Naive thymus-derived CD4-positive, alpha-beta T cell (primary cell): ENCODE measurements at places on chromosomes 4 and X. TPM values are rescaled to one million over a fixed set of nuclear protein-coding genes. Genes with fewer than 3 reads are reported as not detected.
A peak's percentile ranks its signal among the peaks of the same experiment; 100 is the strongest.

DNA sequence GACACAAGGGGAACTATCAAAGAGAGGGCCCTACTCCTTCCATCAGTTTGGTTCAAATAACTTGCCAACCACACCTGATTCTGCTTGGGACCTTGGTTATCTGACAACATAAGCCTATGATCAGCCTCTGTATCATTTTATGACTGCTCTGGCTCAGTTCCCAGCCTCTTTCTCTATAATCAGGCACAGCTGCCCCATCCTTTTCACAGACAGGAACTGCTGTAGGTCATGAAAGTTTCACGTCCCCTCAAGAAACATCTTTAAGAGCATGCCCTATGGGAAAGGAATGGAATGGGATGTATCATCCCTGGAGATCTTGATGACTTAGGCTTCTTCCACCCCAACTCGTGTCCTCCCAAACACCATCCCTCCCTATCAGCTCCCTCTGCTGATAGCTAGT is 243.4 kb downstream of the AR start:
- no peaks in the 10 kb centered on the region for H3K4me1 ChIP-seq
- H3K4me3 ChIP-seq, result no peak overlapping the region
- no peak overlapping the region for H3K27ac ChIP-seq
- no peaks in the 10 kb centered on the region for H3K36me3 ChIP-seq
- H3K27me3 ChIP-seq, result no peaks in the 10 kb centered on the region

DNA sequence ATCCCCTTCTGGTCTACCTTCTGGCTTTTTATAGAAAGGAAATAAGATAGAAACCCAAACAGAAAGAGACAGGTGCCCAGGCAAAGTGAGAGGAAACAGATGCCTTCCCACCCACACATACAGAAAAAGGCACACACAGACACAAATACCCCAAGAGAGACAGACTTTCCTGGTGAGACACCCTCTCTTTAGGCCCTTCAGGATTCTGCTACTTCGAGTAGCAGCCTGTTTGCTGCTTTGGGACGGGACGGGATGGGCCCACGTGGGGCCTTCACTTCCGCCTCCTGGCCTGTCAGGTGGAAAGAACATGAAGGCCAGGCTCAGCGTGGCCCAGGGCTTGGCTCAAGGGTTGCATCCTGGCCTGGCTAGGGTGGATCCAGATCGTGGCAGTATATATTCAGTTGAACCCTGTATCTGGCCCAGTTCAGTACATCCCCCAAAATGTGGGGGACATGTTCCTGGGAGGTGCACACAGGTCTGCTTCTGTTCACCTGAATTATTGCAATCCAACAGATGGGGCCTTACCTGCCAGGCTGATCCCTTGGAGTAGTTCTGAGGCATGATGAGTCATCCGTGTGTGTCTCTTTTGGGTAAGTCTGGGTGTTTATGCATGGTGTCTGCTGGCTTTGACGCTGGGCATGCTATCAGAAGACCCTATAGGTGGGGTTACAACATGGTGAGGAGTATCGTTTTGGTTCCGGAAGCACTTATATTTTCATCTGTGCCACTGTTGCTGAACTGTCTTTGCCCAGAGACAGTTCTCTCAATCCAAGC is 2.4 kb downstream of the ZNF275 start:
- no peak for DNase-seq
- H3K4me1 ChIP-seq, result peaks cover 34% of the 10 kb centered on the region
- H3K27ac ChIP-seq, result peak overlapping the region; percentile 82
- H3K36me3 ChIP-seq, result no peaks in the 10 kb centered on the region
- no peaks in the 10 kb centered on the region for H3K27me3 ChIP-seq

DNA sequence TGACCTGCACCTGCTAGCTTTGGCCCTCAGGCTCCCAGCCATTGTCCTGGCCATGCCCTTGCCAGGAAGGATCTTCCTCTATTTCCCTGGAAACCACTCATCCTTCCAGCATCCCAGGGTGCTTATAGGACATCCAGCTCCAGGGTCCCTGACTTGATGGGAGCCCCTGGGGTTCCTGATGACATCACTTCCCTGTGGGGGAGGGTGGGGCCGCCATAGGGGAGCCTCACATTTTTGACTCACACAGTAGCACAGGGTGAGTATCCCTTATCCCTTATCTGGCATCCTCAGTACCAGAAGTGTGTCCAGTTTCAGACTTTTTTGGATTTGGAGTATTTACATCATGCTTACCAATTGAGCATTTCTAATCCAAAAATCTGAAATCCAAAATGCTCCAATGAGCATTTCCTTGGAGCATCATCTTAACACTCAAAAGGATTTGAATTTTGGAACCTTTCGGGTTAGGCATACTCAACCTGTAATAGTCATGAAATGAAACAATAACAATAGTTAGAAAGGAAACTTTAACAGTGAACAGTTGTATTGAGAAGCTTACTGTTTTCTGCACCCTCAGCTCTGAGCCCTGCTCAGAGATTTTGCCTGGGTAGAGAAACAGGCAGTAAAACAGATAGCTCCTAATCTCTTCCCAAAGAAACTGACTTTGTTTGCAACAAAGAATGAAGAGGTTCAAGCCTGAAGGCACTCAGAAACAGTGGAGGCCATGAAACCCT is 22.1 kb downstream of the TNIP2 start:
- no peak overlapping the region for H3K27ac ChIP-seq
- H3K4me1 ChIP-seq, result no peaks in the 10 kb centered on the region
- H3K4me3 ChIP-seq, result no peak overlapping the region
- no peaks in the 10 kb centered on the region for H3K36me3 ChIP-seq
- no peak for DNase-seq
- no peaks in the 10 kb centered on the region for H3K27me3 ChIP-seq

DNA sequence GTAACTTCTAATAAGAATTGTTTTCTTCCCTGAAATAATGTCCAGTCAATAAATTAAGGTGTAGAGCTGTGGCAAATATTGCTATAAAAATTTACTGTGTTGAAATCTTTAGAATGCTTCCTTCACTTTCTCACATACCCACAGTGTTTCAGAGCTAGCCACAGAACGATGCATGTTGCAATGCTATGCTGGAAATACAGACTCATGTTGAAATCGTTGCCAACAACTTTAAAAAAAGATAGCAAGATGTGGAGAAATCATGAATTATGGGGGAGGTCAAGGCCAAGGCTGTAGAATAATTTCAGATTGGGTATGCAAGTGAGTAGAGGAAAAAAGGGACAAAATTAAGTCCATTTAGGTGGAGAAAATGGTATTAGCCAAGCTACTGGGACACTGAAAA is 204.8 kb downstream of the VEGFC start:
- no peak for DNase-seq
- no peak overlapping the region for H3K4me3 ChIP-seq
- no peaks in the 10 kb centered on the region for H3K4me1 ChIP-seq
- no peaks in the 10 kb centered on the region for H3K36me3 ChIP-seq
- H3K27ac ChIP-seq, result no peak overlapping the region

DNA sequence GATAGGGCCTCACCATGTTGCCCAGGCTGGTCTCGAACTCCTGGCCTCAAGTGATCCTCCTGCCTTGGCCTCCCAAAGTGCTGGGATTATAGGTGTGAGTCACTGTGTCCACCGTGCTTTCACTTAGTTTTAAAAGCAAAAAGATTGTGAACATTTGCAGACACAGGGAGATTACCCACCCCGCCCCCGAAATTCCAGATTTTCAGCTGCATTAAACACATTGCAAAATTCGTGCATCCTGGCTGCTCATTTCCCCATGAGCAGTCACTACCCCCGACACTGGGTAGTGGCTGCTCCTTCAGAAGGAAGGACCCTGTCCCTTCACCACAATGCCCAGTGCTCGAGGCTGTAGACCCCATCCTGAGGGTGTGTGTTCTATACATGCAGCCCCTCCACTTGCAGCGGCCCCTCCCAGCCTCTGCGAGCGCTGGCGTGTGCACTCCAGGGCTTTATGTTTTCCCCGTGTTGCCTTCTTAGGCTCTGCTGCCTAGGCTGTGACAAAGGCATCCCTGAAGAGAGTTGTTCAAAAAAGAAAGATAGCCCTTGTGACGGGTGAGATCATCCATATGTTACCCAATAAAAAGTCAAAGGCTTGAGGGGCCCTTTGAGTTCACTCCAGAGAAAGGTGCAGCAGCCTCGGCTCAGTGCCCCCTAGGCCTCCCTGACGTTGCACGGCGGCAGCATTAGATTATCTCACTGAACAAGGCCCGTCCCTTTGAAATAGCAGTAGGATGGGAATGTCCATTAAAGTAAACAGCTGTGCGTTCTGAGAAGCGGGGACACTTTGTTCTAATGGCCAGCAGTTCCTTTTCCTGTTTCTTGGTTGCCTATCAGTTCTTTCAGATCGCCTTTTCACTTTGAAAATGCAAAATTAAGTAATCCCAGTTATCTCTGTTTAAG is 71.6 kb downstream of the SHROOM2 start:
- no peak overlapping the region for H3K27ac ChIP-seq
- DNase-seq, result no peak
- H3K36me3 ChIP-seq, result no peaks in the 10 kb centered on the region

GRCh38 chrX:153924149-153924861 is 1.8 kb downstream of the ARHGAP4 start:
- peaks cover 26% of the 10 kb centered on the region for H3K4me1 ChIP-seq
- peak overlapping the region; percentile 98 for H3K27ac ChIP-seq
- DNase-seq, result peak; percentile 43
- H3K4me3 ChIP-seq, result peak overlapping the region; percentile 70

DNA sequence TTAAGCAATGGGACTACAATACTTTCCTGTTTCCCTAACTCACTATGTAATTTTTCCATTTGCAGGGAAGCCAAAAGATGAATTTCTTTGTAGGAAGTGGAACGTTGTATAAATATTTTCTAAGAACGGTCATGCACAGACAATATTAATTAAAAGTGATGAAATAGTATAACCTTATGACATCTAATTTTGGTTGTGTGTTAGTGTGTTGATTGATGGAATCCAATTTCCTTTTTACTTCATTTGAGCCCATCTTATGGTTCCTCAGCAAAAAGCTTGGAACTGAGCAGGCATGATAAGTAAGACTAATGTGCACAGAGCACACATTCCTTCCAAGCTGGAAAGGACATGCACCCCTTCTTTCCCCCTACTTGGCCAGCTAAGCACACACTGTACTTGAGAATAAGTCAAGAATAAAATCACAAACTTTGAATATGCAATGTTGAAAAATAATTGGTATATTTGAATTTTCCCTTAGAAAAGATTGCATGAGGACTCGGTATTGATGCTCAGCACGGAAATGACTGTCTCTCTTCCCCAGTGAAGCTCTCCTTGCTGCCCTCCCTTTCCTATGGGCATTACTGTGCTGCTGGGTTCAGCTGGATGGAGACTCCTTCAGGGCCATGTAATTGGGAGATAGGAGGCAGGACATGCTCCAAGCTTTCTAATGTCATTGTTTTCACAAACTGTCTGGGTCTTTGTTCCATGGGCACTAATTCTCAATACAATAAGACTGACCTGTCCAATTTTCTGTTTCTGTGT is 19.2 kb upstream of the PDLIM3 start:
- no peak overlapping the region for H3K4me3 ChIP-seq
- DNase-seq, result no peak
- no peaks in the 10 kb centered on the region for H3K27me3 ChIP-seq

DNA sequence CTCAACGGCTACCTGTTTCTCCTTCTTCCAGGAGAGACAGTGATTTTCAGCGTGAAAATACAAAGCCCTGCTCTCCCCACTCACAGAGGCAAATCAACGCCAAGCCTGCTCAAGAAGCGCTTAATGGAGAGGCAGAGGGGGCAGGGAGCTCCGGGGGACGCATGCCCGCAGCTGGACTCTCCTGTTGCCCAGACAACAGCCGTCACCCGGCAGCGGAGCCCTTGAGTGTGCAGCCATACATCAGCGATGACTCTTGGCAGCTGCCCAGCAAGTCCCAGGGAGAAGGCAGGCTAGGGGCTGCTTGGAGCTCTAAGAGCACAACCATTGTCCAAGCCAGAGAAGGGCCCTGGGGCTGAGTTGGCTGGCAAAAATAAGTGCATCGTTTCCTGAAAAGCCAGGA is 71.0 kb upstream of the AFAP1 start:
- no peak overlapping the region for H3K27ac ChIP-seq
- H3K4me3 ChIP-seq, result no peak overlapping the region
- no peaks in the 10 kb centered on the region for H3K27me3 ChIP-seq
- no peaks in the 10 kb centered on the region for H3K36me3 ChIP-seq
- H3K4me1 ChIP-seq, result no peaks in the 10 kb centered on the region

- DNase-seq, result no peak
- H3K4me1 ChIP-seq, result no peaks in the 10 kb centered on the region
- H3K27ac ChIP-seq, result no peak overlapping the region
- H3K36me3 ChIP-seq, result no peaks in the 10 kb centered on the region
- no peaks in the 10 kb centered on the region for H3K27me3 ChIP-seq
Observed at GRCh38 chr4:11166606-11167005, 262.1 kb downstream of the HS3ST1 start.

- no peaks in the 10 kb centered on the region for H3K27me3 ChIP-seq
- H3K4me3 ChIP-seq, result no peak overlapping the region
- no peaks in the 10 kb centered on the region for H3K36me3 ChIP-seq
- DNase-seq, result no peak
- no peaks in the 10 kb centered on the region for H3K4me1 ChIP-seq
Observed at GRCh38 chr4:138428611-138429010, 186.5 kb upstream of the SLC7A11 start.

- DNase-seq, result no peak
- H3K36me3 ChIP-seq, result no peaks in the 10 kb centered on the region
- H3K27ac ChIP-seq, result no peak overlapping the region
- H3K27me3 ChIP-seq, result peaks cover 25% of the 10 kb centered on the region
Observed at GRCh38 chr4:112519689-112520597, 4.0 kb upstream of the NEUROG2 start.

DNA sequence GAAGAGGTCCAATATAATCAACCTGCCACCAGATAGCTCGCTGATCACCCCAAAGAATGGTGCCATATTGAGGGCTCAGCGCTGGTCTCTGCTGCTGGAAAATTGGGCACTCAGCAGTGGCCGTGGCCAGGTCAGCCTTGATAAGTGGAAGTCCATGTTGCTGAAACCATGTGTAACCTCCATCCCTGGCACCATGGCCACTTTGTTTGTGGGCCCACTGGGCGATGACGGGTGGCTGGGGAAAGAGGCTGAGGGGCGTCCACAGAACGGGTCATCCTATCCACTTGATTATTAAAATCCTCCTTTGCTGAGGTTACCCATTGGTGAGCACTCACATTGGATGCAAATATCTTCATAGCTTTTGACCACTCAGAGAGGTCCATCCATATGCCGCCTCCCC is 7.7 kb downstream of the F8A2 start:
- no peak for DNase-seq
- no peaks in the 10 kb centered on the region for H3K36me3 ChIP-seq
- H3K27ac ChIP-seq, result no peak overlapping the region

The OCIAD1 gene
- total RNA-seq, result 123 TPM

The CENPVL2 gene
- not detected for total RNA-seq

The MAGEA6 gene
- total RNA-seq, result not detected

The MAGEA9B gene
- not detected for total RNA-seq

The CFI gene
- total RNA-seq, result not detected in 2 replicates

The MAGEB1 gene
- total RNA-seq, result not detected
